Bronchial epithelial cell (primary cell): ENCODE measurements at places on chromosomes 6 and 20. TPM values are rescaled to one million over a fixed set of nuclear protein-coding genes. Genes with fewer than 3 reads are reported as not detected.

- no peak for DNase-seq
Observed at GRCh38 chr6:14762077-14762476, 483.8 kb upstream of the JARID2 start.

- no peak for DNase-seq
Observed at GRCh38 chr20:34108616-34109174, 3.3 kb downstream of the EIF2S2 start.

DNA sequence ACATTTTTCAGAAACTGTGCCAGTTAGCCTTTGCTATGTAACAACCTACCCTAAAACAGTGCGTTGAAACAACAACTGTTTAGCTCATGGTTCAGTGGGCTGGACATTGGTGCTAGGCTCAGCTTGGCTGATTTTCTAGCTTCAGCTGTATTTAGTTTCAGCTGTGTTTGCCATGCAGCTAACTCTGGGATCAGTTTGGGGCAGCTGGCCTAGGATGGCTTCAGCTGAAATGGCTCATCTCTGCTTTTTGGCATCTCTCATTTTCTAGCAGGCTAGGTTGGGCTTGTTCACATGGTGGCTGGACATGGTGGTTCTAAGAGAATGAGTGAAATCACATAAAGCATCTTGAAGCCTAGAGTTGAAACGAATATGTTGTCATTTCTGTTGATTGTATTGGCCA lies 464.2 kb downstream of the QKI start:
- DNase-seq, result no peak

GRCh38 chr6:88982720-88983119 lies 19.3 kb upstream of the RNGTT start:
- peak; percentile 79 for DNase-seq

GRCh38 chr20:16407251-16408067 lies 165.8 kb downstream of the KIF16B start:
- no peak for DNase-seq

Gene RSPO3
- total RNA-seq, result not detected in 2 replicates

DNA sequence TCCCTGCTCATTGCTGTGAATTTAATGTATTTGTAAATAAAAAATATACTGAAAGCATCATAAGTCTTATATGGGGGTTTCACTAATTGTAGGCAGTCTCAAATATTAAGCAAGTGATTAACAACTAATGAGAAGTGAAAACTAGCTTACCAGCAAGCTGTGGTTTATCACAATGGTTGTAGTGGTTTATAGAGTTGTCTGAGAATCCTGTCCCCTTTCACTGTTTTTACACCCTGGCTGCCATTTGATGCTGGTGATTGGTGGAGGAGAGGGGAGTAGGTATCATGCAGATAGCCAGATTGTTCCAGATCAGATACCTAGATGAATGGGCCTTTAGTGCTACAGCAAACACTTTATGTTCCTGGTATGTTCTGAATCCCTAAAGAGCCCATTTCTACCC lies 6.0 kb downstream of the MKKS start:
- no peak for DNase-seq

- DNase-seq, result no peak
Observed at GRCh38 chr6:96621983-96622382, 59.1 kb downstream of the FHL5 start.

- DNase-seq, result peak; percentile 95
Observed at GRCh38 chr20:34017610-34018009, 23.9 kb downstream of the RALY start.

DNA sequence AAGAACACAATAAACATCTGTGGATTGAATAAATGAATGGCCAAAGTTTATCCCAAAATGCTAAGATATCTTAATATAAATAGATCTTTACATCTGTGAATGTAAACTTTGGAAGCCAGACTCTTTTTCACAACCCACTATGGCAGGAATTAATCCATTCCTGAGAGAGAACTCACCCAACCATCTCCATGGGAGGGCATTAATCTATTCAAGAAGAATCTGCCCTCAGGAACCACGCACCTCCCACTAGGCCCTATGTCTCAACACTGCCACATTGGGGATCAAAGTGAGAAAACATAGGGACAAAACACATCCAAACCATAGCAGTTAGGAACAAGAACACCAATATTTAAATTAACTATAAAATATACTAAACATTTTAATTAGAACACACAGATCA lies 3.4 kb downstream of the UBE3D start:
- no peak for DNase-seq

- no peak for DNase-seq
Observed at GRCh38 chr20:3767110-3767426, 485 bp downstream of the ADISSP start.

- DNase-seq, result peak; percentile 59
Observed at GRCh38 chr6:47419621-47420020, 58.0 kb upstream of the CD2AP start.

GRCh38 chr6:56450882-56451739 lies 191.6 kb downstream of the DST start:
- no peak for DNase-seq

DNA sequence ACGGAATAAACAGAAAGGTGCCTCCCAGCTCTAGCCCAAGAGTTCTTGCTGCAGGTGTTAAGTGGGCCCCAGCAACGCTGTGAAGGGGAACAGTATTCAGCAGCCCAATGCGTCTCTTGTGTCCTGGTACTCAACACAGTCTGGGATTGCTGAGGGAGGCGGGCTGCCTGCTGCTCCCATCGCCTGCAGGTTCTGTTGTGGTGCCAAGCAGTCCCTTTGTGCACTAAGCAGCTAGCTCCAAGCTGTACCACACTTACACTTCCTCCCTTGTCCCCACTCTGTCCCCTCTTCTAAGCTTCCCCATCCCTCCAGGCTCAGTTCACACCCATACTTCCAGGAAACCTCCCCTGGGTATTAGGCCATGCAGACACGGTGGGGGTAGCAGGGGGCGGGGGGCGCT lies 92.7 kb downstream of the AGPAT4 start:
- DNase-seq, result no peak

Gene SLC22A1
- total RNA-seq, result under 0.01 and 1.3 TPM in 2 replicates

Gene PKIB
- 2.8 and 3.9 TPM in 2 replicates for total RNA-seq

DNA sequence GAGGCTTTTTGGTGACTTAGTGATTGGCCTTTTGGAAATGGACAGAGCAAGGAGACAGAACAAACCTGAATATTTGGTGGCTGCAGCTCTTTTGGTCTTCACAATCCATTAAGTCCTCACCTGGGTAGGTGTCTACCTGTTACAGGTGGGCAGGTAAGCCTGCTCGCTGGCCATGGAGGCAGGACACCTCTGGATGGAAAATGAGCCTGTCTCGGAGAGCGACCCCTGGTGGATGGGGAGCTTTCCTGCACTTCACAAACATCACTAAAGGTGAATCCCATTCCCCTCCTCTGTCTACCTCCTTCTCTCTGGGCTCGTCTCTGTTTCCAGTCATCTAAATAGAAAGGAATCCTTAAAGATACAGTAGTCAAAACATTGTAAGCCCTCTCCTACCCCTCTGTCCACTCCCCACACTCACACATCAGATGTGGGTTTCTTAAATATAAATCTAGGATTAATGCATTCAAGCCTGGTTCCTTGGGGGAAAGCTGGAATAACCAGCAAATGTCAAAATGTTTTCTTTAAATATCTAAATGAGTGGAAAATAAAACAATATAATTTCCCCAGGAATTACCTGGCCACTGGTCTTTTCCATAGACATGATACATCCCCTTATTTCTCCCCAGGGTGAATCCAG lies 304.9 kb downstream of the CDH26 start:
- peak; percentile 37 for DNase-seq

DNA sequence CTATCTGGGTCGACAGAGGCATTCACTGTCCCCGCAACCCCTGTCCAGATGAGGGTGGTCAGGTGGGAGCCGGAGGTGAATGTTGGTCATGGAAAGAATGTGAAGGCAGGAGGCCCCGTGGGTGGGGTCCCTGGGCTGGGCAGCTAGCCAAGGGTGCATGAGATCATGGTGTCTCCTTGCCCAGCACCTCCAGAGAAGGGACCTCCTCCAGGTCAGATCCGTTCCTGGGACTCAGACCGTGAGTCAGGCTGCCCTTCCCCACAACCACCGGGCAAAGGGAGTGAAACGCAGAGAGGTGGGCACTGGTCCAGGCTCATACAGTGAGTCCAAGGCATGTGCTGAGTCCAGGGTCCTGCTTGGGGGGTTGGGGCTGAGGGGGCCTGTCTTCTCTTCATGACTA lies 3.5 kb downstream of the FOXS1 start:
- DNase-seq, result no peak

GRCh38 chr6:15332446-15332845 lies 86.6 kb downstream of the JARID2 start:
- DNase-seq, result no peak

GRCh38 chr20:1327827-1328679 lies 886 bp downstream of the SDCBP2 start:
- no peak for DNase-seq

- no peak for DNase-seq
Observed at GRCh38 chr6:169940481-169941271, 189.3 kb downstream of the ERMARD start.

GRCh38 chr6:112886415-112886814 lies 539.3 kb downstream of the RFPL4B start:
- DNase-seq, result no peak

Gene CLIC5
- not detected in 2 replicates for total RNA-seq

Gene DNMT3B
- 0.79 and 2.4 TPM in 2 replicates for total RNA-seq

Gene WFDC10B
- total RNA-seq, result not detected in 2 replicates

DNA sequence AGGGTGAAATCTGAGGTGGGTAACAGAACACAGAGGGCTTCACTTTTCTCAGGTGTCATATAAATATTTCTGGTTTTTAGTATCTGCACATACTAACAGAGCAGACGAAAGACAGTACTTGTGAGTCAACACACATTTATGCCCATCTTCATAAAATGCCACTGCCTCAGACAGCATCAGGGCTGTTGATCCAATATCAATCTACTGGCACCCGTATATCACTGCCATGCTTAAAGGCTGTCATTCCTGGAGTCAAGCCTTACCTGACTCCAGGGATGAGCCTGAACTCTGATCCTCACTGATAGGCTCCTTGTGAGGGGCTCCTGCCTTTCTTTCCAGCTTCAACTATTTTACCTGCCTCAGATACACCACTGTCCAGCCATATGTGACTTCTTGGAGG lies 595.7 kb downstream of the TFAP2B start:
- no peak for DNase-seq

DNA sequence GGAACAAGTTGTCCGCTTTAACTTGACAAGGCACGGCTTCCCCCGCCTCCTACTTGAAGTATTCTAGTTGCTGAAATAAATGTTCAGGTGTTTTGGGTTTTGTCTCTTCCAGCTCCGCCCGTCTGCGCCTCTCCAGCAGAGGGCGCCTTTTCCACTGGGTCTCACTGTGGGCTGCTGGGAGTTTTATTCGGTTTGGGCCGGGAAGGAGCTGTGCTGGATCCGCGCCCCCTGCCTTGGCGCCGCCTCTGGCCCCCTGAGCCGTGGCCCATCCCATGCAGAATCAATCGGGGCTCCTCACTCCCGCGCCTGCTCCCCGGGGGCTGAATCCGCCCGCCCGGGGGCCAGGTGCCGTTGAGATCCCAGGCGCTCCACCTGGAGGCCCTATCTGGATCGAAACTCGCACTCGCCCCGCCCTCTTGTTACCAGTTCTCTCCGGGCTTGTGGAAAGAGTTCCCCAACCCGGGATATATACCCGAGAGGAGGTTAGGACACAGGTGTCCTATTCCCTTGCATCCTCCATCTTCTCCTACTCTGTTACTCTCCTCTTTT lies 51.0 kb upstream of the TCF21 start:
- peak; percentile 55 for DNase-seq
